ENCODE measurements at places on chromosomes 6 and 20.

DNA sequence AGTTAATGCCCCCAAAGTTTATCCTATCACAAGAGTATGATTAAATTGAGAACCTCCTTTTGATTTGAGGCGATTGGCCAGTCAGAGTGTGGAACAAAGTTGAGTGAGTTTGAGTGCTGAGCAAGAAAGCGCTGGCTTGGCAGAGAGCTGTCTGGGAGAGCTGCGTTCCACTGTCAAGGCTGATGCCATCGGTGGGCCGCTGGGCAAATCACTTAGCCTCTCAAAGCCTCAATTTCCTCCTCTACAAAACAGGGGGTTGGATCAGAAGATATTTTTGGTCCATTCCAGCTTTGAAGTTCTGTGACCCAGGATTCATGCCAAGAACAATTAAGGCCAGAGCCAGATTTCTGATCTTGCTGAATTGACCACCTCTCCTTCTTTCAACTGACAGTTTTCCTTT, 60.2 kb downstream of the TMEM242 start:
- no peak for DNase-seq

DNA sequence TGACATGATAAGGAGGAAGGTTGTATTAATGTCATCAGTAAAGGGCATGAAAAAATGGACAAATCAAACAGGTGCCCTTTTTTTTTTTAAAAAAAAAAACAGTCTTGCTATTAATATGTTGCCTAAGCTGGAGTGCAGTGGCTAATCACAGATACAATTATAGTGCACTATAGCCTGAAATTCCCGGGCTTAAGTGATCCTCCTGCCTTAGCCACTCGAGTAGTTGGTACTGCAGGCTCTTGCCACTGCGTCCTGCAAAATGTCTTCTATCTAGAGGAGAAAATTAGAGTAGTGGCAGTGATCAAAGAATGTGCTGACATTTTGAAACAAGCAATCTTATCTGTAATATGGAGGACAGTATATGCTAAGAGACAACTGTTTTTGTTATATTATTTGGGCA, 127.7 kb downstream of the ASCC3 start:
- DNase-seq, result no peak

DNA sequence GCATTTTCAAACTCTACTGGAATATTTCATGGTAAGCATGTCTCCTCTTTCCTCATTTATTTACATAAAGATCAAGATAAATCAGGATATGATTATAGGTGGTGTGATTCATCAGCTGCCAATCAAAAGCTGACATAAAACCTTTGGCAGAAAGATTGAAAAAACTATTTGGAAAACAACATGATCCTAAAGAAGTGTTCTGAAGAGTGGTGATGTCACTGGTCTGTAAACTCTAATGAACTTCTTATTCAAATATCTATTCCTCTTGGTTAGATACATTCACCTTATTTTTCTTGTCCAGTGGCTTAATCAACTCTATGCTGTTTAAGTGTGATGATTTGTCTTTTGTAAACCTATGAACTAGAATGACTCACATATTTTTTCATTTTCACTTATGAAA, 535.5 kb upstream of the CITED2 start:
- DNase-seq, result no peak

DNA sequence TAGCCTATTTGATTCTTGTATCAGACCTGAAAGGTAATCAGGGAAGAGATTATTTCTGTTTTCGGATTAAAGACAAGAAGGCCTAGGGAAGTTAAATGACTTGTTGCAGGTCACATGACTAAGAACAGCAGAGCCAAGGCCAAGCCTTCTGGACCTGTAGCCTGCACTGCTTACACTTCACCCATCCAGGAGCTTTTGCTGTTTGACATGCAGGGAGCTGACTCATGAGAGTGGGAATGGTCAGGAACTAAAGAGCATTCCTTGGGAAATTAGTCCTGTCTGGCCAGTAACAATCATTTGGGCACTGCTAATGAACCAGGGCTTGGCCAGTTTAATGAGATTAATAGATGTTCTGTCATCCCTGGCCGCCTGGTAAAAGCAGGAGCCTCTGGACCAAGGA, 46.8 kb downstream of the EIF2S2 start:
- DNase-seq, result no peak

DNA sequence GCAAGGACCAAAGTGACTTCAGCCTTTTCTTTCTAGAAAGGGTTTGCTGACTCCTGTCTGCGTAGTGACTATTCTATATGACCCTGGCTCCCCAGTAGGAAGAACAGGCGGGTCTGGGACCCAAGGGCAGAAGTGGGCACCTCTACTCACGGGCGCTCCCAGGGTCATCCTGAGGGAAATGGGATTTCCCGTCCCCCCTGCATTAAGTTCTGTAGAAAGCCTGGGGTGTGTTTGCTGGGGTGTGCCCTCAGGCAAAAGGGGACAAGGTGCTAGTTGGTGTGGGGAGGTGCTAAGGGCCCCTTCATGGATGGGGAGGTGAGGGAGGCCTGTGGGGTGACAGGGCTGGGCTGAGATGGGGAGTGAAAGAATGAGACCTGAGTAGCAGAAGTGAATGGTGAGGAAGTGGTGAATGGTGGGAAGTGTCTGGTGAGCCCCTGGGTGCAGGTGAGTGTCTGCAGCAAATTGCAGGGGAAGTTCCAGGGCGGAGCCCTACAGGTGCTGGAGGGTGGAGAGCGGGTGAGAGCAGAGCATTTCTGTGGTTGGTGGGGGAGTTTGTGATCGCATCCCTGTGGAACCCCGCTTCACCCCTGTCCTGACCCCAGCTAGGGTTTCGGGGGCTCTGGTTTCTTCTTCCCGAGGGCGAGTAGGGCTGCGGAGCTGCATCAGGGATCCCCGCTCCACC, 21.1 kb downstream of the RAET1L start:
- DNase-seq, result no peak

DNA sequence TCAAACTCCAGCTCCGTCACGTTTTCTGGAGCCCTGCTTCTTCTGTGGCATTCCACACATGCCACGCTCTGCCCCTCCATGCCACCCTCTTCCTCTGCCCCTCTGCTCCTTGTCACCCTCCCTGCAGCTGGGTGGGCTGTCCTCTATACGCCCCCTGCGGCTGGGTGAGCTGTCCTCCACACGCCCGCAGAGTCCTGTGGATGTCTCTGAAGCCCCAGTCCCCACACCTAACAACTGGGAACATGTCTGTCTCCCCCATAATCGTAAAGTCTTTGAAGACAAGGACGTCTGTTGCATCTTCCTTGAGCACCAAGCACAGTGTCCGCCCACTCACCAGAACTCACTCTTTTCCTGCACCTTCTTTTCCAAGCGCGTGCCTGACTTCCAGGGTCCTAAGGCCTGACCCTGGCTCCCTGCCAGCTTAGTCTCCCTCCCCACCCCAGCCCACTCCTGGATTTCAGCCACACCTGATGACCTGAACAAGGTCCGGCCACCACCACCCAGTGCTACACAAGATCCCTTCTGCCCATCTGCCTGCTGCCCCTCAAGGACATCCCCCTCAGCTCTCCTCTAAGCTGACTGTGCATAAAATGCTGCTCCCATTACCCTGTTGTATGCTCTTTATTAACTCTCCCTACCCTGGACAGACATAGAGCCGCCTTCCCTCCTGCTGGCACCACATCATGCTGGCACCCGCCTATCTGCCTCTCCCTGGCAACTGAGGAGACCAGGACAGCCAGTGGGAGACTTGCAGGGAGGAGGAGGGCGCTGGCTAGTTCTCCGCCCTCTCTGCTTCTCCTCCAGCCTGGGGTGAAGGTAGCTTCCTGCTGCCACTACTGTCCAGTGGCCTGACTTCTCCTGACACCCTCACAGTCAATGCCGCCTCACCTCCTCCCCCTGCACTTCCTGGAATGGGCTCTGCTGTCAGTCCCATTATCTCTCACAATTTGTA, 10.7 kb upstream of the PRR18 start:
- no peak for DNase-seq

DNA sequence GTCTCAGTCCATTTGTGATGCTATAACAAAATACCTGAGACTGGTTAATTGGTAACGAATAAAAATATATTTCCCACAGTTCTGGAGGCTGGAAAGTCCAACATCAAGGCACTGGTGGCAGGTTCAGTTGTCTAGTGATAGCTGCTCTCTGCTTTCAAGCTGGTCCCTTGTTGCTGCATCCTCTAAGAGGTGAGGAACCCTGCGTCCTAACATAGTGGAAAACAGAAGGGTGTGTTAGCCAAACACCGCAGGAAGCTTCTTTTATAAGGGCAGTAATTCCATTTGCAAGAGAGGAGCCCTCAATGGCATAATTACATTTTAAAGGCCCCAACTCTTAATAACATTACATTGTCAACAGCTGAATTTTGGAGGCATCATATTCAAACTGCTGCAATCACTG, 372.7 kb downstream of the ADGRB3 start:
- no peak for DNase-seq

Data from bone marrow (tissue), 2 donors.